ENCODE measurements at places on chromosomes 3 and 15.

DNA sequence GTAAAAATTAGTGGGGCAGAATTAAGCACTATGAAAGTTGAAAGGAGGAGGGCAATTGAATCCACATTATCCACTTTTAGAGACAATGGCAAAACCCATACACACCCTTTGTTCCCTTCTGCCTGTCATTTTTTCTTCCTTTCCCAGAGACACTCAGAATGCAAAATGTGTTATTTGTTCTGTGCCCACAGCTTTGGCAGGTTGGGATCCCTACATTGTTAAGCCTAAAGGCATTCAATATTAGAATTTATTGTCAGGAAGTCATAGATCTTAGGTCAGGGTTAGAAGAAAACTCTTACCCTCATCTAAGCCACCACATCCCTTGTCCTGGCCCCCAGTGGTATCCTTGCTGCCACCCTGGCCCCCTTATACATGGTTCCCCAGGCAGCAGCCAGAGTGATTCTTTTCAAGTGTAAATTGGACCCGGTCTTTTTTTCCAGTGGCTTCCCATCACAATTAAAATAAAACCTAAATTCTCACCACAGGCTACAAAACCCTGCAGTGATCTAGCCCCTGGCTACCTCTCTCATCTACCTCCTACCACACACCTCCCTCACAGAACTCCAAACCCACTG is 470.1 kb upstream of the ATP11B start:
- DNase-seq: no peak

GRCh38 chr3:30775040-30775439 is 119.4 kb downstream of the GADL1 start:
- no peak for DNase-seq

DNA sequence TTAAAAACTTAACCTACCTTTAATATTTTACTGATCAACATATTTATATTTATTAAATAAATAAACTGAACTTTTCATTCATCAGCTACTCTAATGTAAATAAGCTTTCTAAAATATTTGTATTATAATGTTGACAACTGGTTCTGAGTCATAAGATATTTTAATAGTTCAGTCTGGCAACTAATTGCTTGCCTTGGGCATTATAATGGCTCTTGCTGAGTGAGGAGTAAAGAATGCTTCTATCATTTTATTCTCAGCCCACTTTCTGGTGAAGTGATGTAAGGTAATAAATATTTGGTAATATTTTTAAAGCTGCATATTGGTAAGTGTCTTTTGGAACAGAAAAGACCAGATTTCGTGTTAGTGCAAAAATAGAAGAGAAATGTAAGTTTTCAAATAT is 81.5 kb downstream of the DIPK2A start:
- DNase-seq: peak; percentile 18

DNA sequence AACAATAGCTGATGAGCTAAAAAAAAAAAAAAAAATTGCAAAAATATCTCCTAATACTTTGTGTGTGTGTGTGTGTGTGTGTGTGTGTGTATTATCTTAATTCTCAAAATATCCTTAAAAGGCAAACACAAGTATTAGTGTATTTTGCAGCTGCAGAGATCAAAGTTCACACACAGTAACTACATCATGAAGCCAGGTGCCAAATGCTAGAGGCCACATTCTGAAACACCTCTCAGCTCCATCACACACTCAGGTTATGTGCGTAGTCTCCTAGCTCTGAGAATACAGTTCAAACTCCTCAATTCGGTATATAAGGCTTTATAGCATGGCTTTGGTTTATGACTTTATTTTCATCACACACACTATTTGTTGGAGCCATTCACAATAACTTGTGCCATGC is 33.5 kb upstream of the PPARG start:
- DNase-seq: no peak

DNA sequence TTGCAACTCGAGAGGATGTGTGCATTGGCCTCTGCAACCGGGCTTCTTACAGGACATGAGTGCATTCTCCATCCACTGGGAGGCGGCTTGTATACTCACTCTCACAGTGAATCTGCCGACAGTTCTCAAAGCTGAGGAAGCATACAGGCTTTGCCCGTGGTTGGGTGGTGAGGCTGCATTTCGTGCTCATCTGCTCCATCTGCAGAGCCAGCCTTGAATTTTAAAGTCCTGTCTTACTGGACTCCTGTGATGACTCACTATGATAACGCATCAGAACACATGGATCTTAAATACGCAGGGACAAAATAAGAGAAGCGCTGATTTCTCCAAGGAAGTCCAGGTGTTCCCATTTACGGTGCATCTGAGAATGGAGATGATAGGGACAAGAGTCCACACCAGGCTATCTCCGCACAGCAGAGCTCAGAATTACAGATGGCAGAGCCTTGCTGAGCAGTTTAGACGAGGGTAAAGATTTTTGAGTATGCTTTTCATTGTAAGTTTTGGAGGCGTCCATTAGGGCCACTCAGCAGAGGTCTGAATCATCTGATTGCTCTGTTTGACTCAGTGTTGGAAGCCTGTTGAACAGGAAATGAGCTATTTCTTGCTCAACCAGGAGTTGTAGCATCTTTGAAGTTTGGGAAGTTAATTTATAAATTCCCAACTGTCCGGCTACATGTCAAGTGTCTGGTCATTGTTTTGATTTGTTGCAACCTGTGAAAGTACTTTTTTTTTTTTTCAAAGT is 87.1 kb downstream of the GABRG3 start:
- DNase-seq: no peak

- DNase-seq: no peak
Measured at GRCh38 chr15:63532307-63532744, 27.9 kb downstream of the USP3 start.

GRCh38 chr3:13475871-13476590 is 4.1 kb upstream of the HDAC11 start:
- DNase-seq: no peak

DNA sequence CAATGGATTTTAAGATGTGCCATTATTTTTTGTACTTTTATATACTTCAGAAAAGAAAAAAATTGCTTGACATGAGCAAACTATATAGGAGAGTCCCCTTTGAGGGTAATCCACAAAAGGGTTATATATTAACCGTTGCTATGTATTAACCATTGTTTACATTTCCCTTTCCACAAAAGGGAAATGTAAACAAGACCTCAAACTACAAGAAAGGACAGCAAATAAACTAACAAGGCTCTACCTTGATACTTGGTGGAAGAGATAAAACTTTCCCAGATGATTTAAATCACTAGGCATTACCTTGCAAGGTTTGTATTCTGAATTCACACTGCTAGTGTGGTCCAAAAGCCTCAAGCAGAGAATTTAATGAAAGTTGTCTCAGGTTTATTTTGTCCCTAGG is 616.3 kb upstream of the BCHE start:
- DNase-seq: no peak

- DNase-seq: no peak
Measured at GRCh38 chr3:119628390-119628789, 30.7 kb downstream of the PLA1A start.

DNA sequence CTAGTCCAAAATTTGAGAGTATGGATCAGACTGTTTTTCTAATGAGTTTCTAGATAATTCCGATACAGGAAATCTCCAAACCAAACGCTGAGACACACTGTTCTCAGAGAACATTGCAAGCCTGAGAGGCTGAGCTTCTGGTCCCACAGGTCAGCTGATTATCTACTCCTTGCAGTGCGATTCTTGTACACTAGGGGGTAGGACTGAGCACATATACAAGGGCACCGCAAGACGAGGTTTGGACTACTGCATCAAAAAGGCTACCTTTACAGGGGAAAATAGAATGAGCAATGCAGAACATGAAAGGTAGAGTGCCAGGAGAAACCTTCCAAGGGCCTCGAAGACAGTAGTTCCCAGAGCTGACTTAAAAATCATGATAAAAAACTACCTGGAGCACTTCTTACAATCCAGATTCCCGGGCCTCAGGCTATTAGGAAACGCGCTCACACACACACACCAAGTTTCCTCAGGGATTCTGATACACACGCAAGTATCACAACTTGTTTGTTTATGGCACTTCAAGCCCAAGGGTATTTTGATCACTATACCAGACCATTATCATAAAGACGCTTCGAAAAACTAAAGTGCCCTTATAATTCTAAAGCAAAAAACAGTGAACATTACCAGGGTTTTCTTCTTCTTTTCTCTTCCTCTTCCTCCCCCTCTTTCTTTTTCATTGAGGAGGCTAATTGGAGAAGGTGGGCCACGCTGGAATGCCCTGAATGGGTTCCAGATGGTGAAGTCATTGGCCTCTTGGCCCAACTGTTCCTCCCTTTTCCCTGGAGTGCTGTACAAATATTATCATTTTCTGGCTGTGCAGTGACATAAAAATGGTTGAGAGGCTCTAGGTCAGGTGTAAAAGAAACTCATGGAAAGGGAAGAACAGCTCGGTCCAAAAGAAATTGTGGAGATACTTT is 61.8 kb downstream of the SLC12A8 start:
- peak; percentile 60 for DNase-seq

- peak; percentile 64 for DNase-seq
Measured at GRCh38 chr3:17055374-17056276, 170.9 kb downstream of the PLCL2 start.

GRCh38 chr3:72613871-72614270 is 234.4 kb downstream of the SHQ1 start:
- no peak for DNase-seq

DNA sequence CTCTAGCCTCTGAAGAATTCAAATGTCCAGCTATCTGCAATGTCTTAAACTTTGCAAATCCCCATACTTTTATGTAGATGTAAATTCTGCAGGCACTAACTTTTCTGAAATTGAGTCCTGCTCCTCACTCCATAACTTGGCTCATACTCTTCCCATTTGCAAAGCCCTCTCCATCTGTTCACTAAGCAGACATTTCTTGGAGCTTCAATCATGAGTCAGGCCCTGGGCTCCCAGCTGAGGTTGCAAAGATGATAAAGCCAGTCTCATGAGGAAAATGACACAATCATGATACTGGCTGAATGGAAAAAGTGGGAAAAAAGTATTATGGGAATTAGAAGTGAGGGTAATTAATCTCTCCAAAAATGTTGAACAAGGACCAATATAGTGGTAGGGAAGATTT is 507.6 kb downstream of the NR2F2 start:
- DNase-seq: peak; percentile 90

GRCh38 chr15:49023354-49023753 is 22.9 kb downstream of the SECISBP2L start:
- DNase-seq: no peak

- no peak for DNase-seq
Measured at GRCh38 chr3:58800940-58801339, 134.4 kb upstream of the FAM3D start.

- DNase-seq: no peak
Measured at GRCh38 chr3:50150404-50150750, 4.7 kb upstream of the SEMA3F start.

DNA sequence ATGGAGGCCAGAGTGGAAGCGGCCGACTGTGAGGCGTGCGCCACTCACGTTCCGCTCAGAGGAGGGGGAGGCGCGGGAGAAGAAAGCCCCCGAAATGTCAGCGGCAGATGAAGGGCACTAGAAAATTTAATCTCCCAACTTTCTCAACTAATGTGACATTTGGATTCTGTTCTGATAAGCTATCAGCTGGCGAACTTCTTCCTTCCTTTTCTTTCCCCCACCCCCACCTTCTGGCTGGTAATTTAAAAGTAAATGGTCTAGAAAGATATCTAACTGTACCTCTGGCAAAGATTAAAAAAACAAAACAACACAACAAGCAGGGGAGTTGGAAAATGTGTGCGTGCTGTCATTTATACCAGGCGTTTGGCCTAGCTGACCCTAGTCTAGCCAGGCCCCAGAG is 26.4 kb upstream of the TMEM115 start:
- no peak for DNase-seq

DNA sequence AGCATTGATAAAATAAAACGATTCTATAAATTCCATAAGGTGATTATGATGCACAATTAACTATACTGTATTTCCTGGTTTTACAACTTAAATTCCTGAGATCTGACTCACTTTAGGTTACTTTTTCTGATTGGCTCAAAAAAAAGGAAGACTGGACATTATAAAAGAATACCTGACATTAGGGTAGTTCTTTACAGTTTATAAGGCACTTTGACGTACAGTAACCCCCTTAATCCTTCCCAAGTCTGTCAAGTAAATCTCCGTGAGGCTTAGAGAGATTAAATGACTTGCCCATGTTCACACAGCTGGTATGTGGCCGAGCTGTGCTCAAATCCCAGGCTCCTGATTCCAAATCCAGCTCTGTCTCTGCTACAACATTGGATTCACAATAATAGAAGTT is 1.0 kb upstream of the SLTM start:
- no peak for DNase-seq

- DNase-seq: peak; percentile 86
Measured at GRCh38 chr3:169241991-169242707, 421.4 kb downstream of the MECOM start.

DNA sequence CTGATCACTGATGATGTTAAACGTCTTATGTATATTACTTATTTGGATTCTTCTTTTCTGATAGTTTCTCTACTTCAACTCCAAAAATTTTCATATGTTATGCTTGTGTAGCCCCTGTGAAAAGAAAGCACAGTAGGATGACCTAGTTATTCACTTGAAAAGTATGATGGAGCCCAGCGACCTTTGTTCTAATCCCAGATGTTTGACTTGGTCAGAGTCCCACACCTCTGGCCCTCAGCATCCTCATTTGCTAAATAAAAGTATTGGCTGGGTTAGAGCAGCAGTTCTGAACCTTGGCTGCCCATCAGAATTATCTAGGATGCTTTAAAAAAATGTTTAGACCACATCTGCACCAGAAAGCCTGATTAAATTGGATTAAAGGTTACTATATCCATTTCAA is 173.7 kb downstream of the ATG7 start:
- DNase-seq: peak; percentile 15

DNA sequence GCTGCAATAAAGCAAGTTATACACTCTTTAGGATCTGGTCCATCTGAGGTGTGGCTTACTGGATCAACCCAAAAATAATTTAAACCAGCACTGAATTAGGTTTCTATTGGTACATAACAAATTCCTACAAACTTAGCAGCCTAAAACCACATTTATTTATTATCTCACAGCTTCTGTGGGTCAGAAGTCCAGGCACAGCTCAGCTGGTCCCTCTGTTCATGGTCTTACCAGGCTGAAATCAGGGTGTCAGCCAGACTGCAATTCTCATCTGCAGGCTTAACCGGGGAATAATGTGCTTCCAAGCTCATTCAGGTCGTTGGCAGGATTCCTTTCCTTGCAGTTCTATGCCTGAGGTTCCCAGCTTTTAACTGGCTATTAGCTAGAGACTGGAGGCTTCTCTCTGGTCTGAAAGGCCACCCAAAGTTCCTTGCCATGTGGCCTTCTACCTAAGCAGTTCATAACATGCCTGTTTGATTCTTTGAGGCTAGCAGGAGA is 477.4 kb upstream of the WNT5A start:
- DNase-seq: no peak

- no peak for DNase-seq
Measured at GRCh38 chr3:61913701-61914100, 352.3 kb downstream of the PTPRG start.
